ENCODE measurements at places on chromosomes 4 and X.

GRCh38 chr4:75432683-75433082 lies 81.5 kb downstream of the RCHY1 start:
- DNase-seq = no peak

GRCh38 chr4:37818752-37819151 lies 7.7 kb upstream of the PGM2 start:
- DNase-seq = no peak

DNA sequence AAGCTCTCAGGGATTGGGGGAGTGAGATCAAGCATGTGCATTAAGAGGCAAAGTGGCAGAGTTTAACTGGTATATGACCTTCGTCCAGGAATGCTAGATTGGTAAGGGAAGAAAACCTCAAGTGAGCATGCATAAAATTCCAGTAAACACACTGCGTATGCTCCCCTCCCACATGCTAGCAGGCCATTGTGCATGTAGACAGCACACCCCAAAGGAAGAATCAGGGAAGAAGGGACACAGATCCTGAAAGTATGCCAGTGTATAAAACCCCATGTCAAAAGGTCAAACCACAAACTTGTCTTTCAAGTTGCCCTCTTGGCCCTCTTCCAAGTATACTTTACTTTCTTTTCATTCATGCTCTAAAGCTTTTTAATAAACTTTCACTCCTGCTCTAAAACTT lies 405.2 kb upstream of the CNKSR2 start:
- DNase-seq = no peak

DNA sequence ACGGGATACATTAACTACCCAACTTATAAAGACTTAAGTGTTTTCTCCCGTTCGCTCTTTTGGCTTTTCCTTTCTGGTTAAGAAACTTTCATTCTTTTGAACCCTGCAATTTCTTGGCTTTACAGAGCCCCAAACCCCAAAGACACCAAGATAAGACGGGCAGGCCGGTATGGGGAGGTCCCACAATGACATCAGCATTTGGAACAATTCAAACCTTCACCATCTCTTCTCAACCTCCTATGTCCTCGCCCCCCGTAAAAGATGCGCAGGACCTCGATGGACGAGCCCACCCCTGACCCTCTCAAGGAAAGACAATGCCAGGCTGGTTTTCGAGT lies 999 bp downstream of the ZNF518B start:
- DNase-seq = no peak

DNA sequence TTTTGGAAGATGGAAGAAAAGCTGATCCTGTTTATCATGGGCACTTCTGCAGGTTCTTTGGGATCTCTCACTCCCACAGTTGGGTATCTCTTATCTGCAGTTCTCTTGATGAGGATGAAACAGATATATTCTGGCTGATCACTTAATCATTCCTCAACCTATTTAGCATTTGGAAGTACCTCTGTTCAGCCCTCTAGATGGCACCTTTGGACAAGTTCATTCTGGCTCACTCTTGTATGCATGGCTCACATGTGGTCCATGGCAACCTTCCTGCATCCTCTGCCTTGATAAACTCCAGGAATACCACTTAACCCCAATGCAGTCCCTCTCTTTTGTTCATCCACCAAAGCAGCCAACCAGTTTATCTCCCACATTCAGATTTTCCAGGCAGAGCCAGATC lies 74.2 kb downstream of the SMARCA5 start:
- no peak for DNase-seq

- peak; percentile 56 for DNase-seq
These were observed at the start of gene ETNPPL for GRCh38 chr4:108762559-108763225. TSS of gene ETNPPL (minus strand) at chr4:108763053. CDS start at chr4:108762898, 155 bp downstream.

DNA sequence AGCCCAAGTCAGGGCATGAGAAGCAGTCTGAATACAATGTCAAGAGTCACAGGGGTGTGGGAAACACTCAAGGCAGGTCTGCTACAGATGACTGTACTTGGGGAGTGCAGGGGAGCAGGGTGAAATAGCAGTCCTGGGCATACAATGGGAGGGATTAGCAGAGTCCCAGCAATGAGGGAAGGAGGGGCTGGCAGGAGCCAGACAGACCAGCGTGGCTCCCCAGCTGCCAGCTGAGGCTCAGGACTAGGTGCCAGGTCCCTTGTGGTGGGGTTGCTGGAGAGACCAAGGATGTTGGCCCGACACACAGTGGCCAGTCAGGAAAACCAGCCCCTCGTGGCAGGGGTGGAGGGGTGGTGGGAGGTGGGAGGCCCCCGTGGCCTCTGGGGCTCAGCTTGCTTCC lies 86.6 kb downstream of the RTL5 start:
- DNase-seq = no peak

GRCh38 chr4:42015438-42015837 lies 25.1 kb downstream of the SLC30A9 start:
- no peak for DNase-seq

GRCh38 chrX:140701480-140701879 lies 8.1 kb upstream of the LINC00632 start:
- no peak for DNase-seq

GRCh38 chr4:11038926-11039325 lies 354.4 kb upstream of the CLNK start:
- DNase-seq = no peak

DNA sequence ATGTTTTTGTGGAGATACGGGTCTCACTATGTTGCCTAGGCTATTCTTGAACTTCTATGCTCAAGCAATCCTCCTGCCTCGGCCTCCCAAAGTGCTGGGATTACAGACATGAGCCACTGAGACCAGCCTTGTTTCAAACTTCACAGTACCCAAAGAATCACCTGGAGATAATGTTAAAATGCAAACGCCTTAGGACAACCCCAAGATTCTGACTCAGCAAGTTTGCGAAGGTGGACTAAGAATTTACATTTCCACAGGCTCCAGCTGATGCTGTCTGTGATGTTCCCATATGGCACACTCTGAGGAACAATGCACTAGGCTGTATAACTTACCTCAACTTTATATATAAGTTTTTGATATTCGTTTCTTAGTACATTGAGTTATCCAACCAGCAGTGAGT lies 984 bp upstream of the STATH start:
- no peak for DNase-seq

- DNase-seq = no peak
These were observed 24.7 kb upstream of the SOD3 start for GRCh38 chr4:24770667-24771066.

DNA sequence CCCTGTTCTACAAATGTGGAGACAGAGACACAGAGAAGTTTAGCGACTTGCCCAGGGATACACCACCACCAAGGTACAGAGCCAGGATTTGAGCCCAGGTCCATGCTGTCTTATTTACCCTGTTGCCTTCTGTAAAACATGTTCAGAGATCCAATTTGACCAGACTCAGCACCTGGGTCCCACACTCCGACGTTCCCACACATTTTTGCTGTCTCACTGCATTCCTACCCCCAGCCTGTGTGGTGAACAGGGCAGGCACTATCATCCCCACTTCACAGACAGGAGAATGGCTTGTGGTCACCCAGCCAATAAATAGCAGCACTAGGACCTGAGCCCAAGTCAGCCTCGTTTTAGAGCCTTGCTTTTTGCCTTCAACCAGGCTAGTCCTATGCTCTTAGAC lies 102.8 kb downstream of the PJA1 start:
- no peak for DNase-seq

- DNase-seq = no peak
These were observed 60.2 kb upstream of the MSN start for GRCh38 chrX:65607070-65607742.

GRCh38 chrX:73127700-73128241 lies 48.5 kb upstream of the PABPC1L2A start:
- no peak for DNase-seq

All from NCI-H526 treated with DMSO at 0.1 percent for 48 hours (cell line).